Uterus (tissue), 4 donors: ENCODE measurements at places on chromosomes 3 and 15. TPM values are rescaled to one million over a fixed set of nuclear protein-coding genes. Genes with fewer than 3 reads are reported as not detected.

Gene UCN2
- 0.49 TPM for total RNA-seq

Gene MLF1
- 23.8 TPM for total RNA-seq

Gene PLA2G4F
- total RNA-seq: not detected

Gene FETUB
- not detected for total RNA-seq

Gene GHSR
- total RNA-seq: not detected
